Astrocyte of the spinal cord (primary cell): ENCODE measurements at places on chromosomes 5 and 9.

DNA sequence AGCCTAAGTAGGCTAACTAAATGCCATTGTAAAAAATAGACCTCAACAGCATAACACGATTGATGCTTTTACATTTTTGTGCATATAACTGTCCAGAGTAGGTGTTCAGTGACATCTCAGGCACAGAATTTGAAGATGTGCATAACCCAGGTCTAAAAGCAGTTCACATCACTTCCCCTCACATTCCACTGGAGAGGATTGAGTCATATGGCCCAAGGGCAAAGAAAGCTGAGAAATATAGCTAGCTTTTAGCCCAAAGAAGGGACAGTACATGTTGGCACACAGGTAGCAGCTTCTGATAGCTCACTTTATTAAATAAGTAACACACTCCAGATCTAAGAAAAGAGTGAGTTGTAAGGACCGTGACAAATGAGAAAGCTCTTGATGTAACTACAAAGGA lies 2259.5 kb upstream of the WWC1 start:
- DNase-seq = no peak

DNA sequence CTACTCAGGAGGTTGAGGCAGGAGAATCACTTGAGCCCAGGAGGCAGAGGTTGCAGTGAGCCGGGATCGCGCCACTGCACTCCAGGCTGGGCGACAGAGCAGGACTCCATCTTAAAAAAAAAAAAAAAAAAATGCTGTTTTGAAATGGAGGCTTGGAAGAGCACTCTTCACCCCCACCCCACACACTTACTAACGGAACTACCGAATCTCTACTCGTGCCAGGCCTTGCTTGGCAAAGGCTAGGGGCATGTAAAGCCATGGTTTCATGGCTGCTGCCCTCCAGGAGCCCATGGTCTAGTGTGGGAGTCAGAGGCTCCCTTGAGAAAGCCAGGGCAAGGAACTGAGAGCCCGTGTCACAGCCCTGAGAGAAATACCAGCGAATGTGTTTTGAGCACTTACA lies 21.3 kb downstream of the PCDHGC5 start:
- no peak for DNase-seq

- no peak for DNase-seq
Observed at GRCh38 chr5:57368010-57368409, 114.6 kb downstream of the ACTBL2 start.

DNA sequence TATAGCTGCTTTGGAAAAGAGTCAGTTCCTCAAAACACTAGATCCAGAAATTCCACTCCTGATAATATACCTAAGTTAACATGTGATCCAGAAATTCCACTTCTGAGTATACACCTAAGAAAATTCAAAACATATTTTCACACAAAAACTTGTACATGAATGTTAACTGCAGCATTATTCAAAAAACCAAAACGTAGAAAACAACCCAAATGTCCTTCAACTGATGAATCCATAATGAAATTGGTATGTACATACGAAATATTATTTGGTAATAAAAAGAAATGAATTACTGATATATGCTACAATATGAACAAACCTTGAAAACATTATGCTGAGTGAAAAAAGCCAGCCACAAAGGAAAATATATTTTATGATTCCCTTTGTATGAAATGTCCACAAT lies 16.5 kb upstream of the AFF4 start:
- no peak for DNase-seq

- DNase-seq = no peak
Observed at GRCh38 chr5:164094291-164094690, 588.9 kb downstream of the MAT2B start.

- DNase-seq = no peak
Observed at GRCh38 chr5:147921136-147921535, 14.8 kb upstream of the C5orf46 start.

DNA sequence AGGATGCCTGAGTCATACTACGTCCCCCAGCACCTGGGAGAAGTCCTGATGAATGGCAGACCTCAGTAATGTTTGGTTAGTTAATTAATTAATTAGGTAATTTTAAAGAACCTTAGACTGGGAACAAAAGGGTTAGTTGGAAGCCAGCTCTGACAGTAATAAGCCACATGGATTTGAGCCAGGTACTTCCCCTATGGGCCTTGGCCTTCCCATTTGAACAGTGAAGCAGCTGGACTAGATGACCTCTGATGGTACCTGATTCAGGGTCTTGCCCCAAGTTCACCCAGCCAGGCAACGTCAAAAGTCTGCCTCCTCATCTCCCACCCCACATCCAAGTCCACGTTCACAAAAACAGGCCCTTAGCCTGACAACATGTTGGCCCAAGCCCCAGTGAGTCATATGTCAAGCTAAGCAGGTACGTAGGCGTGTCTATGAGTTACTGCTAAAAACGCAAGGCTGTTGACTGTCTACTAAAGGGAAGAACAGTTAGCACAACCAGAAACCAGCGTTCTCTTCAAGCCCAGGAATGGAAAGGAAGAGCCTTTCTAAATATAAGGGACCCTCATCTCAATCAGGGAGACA lies 303.2 kb downstream of the ACTL7B start:
- no peak for DNase-seq

DNA sequence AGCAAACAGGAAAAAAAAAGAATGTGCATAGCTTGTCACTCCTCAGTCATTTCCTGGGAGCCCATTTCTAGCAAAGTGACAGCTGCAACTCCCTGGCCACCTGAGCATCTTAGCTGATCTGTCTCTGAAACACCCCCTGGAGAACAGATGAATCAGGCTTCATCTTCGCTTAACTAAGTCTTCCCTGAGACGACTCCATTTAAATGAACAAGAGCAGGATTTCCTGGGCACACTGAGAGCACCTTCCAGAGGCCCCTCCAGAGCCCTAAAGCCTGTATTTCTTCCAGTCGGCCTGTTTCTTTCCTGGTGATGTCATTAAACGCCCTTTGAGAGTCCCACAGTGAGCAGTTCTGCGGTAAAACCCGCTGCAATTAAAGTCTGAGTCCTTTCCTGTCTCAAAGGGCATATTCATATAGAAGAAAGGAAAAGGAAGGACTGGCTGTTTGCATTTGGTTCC lies 13.9 kb downstream of the TGFBI start:
- DNase-seq = peak; percentile 89

GRCh38 chr9:89888233-89888632 lies 283.4 kb downstream of the GADD45G start:
- DNase-seq = no peak

GRCh38 chr9:129469988-129470316 lies 150.9 kb downstream of the C9orf50 start:
- no peak for DNase-seq

DNA sequence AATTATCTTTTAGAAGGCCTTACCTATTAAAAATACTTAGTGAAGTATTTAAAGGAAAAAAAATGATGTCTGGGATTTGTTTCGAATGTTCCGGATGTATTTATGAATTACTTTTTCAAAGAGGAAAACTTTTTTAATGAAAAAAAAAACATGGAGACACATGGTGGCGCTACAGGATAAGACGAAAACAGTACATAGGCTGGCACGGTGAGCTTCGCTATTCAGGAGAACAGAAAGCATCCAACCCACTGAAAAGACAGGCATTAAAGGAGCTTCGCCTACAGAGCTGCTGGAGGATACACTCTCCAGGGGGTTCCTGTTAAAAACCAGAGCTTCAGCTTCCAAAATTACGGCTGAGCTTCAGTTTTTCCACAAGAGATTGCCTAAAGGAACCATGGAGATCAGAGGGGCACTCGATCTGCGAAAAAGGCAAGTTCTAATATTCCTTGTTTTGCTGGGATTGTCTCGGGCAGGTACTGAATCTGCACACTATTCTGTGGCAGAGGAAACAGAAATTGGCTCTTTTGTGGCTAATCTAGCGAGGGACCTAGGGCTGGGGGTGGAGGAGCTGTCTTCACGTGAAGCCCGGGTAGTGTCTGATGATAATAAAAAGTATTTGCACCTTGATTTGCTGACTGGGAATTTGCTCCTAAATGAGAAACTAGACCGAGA lies at the start of gene PCDHB14:
Gene PCDHB14, plus strand, starts transcription at position 232 of the 672 bp plus-strand sequence. Its CDS starts 163 bp downstream, at position 395.
- no peak for DNase-seq

DNA sequence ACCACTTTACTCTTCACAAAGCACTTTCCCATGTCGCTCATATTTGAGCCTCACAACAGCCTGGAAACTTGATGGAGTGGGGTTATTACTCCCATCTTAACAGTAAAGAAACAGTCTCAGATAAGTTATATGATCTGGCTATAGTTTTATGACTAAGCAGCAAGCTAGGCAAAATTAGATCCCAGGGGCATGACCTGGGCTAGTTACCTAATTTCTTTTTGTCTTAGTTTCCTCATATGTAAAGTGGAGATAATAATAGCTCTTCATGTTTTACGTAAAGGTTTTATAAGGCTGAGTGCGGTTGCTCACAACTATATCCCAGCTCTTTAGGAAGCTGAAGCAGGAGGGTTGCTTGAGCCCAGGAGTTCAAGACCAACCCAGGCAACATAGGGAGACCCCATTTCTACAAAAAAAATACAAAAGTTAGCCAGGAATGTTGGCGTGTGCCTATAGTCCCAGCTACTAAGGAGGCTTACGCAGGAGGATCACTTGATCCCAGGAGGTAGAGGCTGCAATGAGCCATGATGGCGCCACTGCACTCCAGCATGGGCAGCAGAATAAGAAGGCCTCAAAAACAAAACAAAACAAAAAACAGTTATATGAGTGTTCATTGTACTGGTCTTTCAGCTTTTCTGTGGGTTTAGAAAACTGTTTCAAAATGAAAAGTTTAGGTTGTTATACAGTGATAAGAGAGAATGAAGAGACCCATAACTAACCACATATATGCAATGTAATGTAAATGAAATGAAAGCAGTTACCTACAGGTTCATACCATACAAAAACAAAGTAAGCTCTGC lies 6.5 kb upstream of the PLIN2 start:
- DNase-seq = no peak

DNA sequence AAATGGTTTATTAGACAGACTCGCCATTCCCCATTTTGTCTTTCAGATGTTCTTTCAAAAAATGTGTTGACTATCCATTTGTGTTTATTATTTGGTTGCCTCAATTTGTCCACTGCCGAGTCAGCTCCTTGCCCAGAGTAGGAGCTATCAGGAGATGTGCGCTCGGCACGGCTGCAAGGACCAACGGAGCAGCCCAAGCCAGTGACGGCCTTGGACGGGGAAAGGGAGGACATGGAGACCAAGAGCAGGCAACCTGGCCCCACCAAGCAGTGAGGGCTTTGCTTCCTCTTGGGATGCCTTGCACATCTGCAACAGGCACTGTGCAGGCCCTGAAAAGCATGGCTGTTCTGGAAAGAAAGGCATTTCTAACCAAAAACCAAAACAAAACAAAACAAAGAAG lies 69.8 kb downstream of the DEPDC1B start:
- DNase-seq = no peak

GRCh38 chr9:136726118-136726517 lies 13.7 kb downstream of the DIPK1B start:
- no peak for DNase-seq

- DNase-seq = no peak
Observed at GRCh38 chr5:59416026-59416425, 477.5 kb downstream of the PDE4D start.
